ENCODE measurements at places on chromosomes 13 and 19. TPM values are rescaled to one million over a fixed set of nuclear protein-coding genes. Genes with fewer than 3 reads are reported as not detected.

The EDNRB gene
- 26.8 TPM for total RNA-seq

The PRR12 gene
- 53.7 TPM for total RNA-seq

DNA sequence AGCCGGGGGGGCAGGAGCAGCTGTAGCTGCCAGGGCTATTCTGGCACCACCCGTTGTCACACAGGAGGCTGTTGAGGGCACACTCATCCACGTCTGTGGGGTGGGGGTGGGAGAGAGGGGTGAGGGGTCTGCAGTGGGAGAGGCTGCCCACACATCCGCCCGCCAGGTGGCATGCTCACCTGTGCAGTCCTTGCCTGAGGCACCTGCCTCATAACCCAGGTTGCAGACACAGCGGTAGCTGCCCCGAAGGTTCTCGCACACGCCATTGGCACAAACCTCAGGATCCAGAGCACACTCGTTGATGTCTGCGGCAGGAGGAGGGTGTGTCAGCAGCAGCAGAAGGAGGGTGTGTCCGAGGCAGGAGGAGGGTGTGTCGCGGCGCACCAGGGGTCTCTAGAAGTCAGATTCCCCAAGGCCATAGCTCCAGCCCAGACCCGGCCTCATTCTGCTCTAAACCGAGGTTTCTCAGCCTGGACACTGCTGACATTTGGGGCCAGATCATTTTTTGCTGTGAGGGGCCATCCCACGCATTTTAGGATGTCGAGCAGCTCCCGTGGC, 20.3 kb downstream of the FBN3 start:
- H3K36me3 ChIP-seq: no peaks in the 10 kb centered on the region
- no peak overlapping the region for H3K27ac ChIP-seq
- DNase-seq: no peak

DNA sequence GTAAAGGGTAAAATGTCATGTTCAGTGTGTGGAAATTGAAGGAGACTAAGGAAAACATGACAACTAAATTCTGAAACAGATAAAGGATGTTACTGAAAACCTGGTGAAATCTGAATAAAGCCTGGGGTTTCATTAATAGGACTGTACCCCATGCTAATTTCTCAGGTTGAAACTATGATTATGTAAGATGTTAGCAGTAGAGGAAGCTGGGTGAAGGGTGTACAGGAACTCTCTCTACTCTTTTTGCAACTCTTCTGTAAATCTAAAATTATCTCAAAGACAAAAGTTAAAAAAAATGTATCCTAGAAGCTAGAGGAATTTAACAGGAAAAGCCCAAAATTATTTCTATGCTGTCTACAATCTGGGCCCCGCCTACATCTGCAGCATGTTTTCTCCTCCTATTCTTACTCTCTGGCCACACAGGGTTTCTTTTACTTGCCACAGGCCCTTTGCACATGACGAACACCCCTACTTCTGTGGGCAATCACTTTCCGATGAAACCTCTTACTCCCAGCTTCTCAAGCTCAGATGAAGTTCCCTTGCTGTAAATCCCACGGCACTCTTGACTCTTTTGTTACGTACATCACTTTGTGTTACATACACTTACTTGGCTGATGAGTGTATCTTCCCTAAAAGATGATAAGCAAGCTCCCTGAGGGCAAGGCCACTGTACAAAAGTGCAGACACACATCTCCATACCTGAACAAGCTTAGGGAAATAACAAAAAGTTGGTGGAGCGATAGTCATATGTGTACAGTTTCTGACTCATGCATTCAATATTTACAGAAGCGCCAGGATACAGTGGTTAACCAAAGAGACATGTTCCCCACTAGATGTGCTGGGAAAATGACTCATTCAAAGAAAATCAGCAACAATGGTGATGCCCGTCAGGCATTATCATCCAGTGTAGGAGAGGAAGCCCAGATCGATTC, 32.6 kb downstream of the RUBCNL start:
- DNase-seq: no peak
- H3K27me3 ChIP-seq: no peaks in the 10 kb centered on the region
- H3K4me3 ChIP-seq: no peak overlapping the region

DNA sequence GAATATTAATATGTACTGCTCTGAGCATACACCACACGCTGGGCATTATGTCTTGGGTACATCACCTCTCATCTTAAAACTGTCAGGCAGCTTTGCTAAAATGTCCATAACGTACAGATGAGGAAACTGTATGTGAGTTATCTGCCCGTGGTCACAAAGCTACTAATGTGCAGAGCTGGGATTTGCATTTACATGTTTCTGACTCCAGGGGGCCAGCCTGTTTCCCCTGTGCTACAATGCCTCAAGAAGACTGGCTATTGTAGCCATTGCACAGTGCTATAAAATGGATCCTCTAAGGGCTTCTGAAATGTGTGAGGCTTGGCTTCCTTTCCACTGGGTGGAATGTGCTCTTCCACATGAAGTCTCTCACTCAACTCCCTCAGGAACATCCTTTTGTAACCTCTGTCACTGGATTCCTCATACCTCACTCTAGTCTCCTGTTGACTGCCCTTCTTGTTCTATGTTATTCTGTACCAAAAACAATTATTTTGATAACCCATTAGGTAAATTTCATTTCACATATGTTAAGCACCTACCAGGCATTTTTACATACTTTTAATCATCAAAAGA, 95.6 kb upstream of the HTR2A start:
- DNase-seq: no peak
- no peak overlapping the region for H3K4me3 ChIP-seq
- H3K27ac ChIP-seq: no peak overlapping the region
- H3K36me3 ChIP-seq: no peaks in the 10 kb centered on the region
